Activated naive CD4-positive, alpha-beta T cell treated with anti-CD3 and anti-CD28 coated beads, Interleukin-2, amount 10 ng/mL, durations not matched to agents 7 days and 5 days (primary cell): ENCODE measurements at places on chromosomes 12 and 14.

GRCh38 chr12:43370263-43370662 lies 181.7 kb downstream of the ADAMTS20 start:
- DNase-seq: no peak

GRCh38 chr12:67884596-67884995 lies 104.7 kb upstream of the IFNG-AS1 start:
- DNase-seq: no peak

DNA sequence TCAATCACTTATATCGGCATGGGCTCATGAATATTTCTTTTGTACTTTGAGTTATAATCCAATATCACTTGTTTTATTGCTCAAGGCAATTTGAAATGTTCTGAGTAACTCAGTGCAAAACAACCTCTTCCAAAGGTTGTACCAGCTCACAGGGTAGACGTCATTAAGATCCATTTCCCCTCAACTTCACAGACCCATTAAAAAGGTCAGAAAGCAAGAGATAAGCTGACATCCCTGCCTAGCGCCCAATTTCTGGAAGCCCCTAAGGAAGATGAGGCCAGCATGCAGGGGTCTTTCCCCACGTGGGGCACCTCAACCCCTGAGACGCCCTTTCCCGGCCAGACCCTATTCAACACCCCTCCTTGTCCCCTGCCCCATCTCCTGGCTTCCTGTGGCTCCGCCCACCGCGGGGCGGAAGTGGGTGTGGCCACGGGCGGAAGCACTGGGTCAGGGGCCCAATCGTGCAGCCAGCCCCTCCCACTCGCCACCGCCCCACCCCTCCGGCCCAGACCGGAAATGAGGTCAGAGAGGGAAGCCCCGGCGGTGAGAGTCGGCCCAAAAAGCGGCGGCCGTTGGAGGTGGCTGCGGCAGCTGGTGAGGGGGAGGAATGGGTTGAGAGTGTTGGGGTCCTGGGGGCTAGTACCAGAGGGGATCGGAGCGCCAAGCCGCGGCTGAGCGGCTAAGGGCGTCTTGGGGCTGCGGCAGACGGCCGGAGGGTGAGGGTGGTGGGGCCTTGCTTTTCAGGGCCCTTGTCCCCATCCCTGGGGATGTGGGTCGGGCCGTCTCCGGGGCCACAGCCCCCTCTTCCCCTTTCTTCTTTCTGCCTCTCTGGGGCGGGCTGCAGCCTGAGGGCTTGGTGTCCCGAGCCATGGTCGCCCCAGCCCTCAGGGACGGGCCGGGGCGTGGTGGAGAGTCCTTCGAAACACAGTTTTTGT lies at the start of gene GPATCH2L:
GPATCH2L (plus strand) TSS at position 525 of the 935 bp plus-strand sequence. CDS start 2,442 bp downstream, outside the sequence.
- DNase-seq: peak; percentile 98

GRCh38 chr14:69055999-69056788 lies 77.1 kb upstream of the ACTN1 start:
- DNase-seq: no peak

DNA sequence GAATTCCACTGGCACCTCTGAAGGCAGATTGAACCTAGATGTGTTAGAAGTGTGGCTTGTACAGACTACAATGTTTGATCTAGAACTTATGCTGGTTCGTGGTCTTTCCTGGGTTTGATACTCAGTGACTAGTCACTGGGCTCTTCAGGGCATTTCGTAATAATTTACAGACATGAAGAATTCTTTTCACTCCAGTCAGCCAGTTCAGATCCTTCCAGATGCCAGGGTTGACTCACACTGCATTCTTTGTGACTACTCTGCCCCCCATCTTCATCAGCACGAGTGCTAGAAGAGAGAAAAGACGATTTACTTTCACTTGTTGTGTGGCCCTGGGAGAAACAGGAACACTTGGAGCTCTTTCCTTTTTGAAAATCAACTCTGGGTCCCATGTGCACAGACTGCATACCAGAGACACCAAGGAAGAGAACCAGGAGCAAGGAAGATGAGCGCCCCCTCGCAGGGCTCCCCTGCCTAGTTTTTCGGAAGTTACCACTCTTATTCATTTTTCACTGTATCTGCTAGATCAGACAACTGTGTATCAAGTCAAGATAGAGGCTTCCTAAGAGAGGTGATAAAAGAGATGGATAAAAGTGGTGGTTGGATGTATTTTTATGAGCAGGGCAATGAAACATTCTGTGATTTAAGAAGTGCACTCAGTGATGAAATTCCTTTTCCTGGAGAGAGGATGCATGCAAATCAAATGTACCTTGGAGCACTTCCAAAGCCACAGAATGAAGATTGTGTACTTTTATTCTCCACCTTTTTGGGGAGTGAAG lies 33.5 kb upstream of the EVL start:
- DNase-seq: no peak

GRCh38 chr12:85923767-85924331 lies 49.8 kb downstream of the NTS start:
- DNase-seq: no peak

DNA sequence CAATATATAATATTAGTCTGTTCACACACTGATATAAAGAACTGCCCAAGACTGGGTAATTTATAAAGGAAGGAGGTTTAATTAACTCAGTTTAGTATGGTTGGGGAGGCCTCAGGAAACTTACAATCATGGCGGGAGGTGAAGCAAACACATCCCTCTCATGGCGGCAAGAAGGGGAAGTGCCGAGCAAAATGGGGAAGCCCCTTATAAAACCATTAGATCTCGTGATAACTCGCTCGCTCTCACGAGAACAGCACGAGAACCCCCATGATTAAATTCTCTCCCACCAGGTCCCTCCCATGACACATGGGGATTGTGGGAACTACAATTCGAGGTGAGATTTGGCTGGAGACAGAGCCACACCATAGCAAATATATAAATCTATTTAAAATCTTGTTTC lies 269.8 kb downstream of the ATP23 start:
- DNase-seq: no peak

DNA sequence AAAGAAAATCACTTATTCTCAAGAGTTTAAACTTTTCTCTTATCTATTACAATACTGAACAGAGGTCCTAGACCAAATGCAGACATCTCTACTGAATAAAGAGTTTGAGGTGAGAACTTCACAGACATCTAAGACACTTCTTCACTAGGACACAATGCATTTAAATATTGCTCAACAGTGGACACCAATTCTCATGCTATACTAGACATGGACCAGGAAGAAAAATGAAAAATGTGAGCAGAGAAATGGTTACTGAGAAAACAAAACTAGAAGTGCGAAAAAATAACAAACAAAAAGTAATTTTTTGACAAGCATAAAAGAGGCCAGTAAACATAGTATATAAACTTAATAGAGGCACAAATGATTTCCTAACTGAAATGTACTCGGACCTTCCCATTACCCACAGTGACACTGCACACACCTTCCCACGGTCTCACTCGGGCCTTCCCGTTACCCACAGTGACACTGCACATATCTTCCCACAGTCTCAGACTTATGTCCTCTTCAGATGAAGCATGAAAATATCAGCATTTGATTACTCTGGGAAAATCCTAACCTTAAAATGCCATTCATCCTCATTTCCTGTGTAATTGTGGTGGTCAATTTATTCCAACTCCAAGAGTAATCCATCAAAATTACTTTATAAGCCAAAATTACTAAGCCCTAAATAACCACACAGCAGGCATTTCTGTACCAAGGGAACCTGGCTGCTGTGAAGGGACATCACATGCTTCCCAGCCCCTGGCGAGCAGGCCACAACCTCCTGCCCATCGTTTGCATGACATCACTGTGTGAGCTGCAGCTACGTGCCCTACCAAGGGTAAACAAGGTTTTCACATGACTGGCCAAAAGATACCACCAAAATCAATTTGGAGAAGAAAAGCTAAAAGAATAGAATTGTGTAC lies 6.4 kb downstream of the SLC15A4 start:
- DNase-seq: no peak

DNA sequence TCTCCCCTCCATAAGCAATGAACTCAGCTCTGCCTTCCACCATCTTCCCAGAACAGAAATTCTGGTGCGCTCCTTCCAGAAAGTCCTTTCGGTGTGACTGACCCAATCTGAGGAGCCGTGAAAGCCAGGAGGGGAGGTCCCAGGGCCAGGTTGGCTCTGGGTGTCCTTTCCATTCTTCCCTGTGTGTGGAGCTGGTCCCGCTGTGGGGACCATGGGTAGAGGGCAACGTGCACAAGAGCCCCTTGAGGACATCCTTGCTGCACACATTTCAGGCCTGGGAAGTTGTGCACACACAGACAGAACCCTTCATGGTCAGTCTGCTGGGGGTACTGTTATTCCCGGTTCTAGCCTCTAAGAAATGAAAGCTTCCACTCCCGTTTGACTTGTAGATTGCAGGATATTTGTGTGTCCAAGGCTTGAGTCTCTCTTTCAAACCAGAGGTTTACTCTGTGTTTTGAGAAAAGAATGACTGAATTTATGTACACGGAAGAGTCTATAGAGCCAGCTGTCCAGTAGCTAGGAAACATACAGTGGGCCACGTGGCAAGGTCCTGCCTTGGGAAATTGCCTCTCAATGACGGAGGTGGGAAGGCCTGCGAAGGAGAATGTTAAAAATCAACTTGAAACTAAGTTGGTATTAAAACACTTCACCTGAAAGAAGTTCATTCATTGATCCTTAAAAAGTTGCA lies 10.1 kb downstream of the NFKBIA start:
- DNase-seq: no peak

DNA sequence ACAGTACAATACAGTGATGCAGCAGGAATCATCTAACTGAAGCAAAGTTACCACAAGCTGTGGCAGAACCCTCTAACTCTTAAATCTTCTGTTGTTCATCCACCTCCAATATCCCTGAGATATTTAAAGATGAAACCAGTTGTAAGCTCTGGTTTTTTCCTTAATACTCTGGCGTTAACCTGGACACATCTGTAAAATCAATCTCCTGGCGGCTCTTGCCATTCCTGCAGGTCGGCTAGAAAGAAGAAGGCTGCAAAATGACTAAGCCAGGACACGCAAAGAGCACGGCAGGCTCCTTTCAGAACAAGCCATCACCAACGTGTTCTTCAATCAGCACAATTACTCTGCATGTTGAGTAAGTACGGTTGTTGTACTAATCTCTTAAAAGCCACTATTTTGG lies 309.3 kb downstream of the MED13L start:
- DNase-seq: no peak

DNA sequence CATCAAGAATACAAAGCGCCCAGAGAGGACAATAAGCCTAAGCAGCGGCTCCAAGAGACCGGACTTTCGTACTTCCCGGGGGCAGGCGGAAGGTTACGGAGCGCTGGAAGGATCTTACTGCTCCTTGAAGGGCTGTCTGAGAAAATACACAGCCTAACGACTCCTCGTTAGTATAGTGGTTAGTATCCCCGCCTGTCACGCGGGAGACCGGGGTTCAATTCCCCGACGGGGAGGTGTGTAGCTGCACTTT lies 12.1 kb upstream of the TMPO start:
- peak; percentile 88 for DNase-seq

- DNase-seq: no peak
Observed at GRCh38 chr12:54276368-54276767, 3.6 kb downstream of the CBX5 start.

GRCh38 chr12:116700066-116700465 lies 37.8 kb downstream of the SPRING1 start:
- no peak for DNase-seq

- DNase-seq: no peak
Observed at GRCh38 chr14:29800961-29801360, 126.7 kb downstream of the PRKD1 start.

DNA sequence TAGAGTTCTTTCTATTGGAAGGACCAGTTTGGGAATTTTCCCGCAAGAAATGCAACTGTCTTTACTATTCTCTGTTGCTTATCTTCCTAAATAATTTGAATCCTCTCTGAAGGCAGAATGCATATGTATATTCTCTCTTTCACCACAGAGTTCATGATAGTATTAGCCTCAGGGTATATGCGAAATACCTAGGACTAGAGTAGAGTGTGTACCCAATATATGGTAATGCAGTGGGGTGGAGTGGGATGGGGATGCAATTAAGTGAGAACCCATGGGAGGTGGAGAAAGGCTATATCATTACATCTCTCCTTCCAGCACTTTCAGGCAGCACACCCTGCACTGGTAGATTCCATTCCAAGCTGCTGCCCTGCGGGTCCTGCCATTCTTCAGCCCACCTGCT lies 207.3 kb downstream of the ANO2 start:
- DNase-seq: no peak

DNA sequence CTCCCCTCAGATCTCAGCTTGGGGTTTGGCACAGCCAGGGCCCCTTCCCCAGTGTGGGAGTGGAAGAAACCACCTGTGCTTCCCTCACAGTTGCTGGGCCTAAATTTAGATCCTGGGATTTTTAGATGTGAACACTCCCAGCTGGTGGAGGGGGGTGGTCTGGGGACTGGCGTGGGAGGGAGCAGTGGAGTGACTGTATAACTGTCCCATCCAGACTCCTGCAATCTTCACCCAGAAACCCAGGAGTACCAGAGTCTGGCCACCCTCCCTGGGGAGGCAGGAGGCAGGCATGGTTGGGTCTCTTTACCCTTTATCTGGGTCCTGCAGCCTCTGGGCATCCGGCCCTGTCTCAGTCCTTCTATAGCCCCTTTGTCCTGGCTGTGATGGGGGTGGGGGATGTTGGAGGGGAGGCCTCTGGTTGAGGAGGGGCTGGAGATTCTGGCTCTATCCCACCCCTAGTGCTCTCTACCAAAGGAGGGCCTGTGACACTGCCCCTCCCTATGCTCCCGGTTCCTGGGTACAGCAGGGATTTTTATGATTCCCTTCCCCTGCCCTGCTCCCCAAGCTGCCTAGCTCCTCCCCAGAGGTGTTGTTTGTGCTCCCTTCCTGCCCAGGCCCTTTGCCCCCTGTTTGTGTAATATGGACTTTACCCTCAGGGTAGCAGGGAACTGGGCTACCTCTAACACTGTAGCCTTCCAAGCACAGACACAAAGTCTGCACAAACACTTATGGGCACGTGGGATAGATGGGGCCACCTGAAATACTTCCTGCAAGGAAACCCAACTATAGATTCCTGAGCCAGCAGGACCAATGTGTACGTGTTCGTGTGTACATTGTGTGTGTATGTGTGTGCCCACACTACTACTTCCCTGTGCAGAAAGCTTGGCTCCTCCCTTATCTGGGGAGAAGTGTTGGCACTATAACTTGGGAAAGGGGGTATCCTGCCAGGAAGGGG lies 1.7 kb downstream of the ERBB3 start:
- DNase-seq: no peak

DNA sequence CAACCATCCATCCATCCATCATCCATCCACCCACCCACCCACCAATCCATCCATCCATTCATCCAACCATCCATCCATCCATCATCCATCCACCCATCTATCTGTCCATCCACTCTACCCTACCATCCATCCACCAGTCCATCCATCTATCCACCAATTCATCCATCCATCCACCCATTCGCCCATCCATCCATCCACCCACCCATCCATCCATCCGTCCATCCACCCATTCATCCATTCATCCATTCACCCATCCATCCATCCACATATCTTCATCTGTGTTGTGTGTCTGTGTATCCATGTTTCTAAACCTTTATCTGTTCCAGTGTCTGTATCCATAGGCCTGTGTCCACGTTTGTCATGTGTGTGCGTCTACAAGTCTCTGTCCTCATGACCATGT lies 9.9 kb downstream of the HNF1A start:
- no peak for DNase-seq

DNA sequence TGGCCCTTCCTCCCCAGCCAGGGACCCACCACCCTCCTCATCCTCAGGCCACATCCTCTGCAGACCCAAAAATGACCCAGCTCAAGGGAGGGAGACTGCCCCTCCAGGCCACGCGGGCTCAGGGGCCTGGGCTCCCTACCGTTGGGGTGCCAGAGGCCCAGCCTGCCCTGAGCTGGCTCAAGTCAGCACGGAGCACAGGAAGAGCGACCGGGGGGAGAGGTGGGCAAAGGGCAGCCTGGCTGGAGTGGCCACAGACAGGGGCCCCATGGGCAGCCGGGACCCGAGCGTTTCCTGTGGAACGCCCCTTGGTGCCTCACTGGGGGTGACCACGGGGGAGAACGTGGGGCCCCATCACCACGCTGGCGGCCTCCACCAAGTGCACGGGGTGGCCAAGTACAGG lies 10.7 kb downstream of the JAG2 start:
- DNase-seq: no peak
